ENCODE measurements at places on chromosomes 4 and X.

DNA sequence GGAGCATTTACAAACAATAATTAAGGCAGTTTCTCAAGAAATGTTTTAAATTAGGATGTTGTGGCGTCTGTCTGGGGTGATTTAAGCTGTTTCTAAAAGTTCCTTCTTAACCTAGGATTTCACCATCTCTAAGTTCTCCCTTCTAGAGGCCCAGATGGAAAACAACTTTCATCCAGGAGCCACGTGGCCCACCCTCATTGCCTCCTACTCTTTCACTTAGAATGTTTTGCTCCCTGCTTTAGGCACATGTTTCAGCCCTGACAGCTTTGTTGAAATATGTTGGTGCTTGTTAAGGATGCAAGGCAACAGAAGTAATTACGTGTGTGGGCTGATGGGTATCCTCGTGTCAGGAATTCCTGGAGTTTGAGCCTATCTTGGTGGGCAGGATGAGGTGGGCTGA is 131.3 kb downstream of the GUCY2F start:
- no peak for DNase-seq

DNA sequence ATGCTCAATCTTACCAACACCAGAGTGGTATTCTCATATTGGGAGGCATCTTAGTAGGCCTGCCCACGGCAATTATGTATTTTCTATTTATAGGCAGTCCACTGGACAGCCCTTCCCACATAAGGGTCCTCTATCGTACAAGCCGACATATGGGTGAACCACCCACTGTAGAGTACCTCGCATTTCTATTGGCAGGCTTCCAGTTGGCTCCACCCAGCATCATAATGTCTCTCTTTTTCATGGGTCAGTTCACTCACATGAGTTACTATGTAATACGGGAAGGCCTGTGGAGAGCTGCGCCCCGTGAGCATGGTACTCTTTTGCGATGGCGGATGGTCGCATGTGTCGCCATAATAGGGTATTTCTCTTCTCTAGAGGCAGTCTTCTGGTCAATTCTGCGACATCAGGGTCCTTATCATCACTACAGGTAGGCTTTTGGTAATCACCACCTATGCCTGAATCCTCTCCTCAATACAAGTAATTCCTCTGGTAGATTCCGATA is 29.4 kb upstream of the FOXR2 start:
- no peak for DNase-seq

DNA sequence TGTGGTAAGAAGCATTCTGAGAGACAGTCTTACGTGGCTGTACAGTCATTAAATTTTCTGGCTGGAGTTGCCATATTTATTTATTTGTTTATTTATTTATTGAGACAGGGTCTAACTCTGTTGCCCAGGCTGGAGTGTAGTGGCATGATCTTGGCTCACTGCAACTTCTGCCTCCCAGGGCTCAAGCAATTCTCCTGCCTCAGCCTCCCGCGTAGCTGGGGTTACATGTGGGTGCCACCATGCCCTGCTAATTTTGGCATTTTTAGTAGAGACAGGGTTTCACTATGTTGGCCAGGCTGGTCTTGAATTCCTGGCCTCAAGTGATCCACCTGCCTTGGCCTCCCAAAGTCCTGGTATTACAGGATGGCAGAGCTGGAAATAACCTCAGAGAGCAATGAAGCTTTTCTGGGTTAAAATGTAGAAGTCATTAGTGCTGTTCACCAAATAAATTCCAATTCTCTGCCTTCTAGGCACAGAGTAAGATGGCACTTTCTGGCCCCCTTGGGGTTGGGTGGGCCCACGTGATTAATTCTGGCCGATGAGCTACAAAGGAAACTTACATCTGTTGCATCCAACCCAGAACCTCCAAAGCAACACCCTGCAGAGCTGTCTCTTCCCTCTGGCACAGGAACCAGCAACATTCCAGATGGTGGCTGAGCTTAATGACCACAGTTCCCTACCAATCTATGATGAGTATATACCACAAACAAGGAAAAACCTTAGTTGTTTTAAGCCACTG is 4.5 kb downstream of the MRFAP1 start:
- DNase-seq: no peak

DNA sequence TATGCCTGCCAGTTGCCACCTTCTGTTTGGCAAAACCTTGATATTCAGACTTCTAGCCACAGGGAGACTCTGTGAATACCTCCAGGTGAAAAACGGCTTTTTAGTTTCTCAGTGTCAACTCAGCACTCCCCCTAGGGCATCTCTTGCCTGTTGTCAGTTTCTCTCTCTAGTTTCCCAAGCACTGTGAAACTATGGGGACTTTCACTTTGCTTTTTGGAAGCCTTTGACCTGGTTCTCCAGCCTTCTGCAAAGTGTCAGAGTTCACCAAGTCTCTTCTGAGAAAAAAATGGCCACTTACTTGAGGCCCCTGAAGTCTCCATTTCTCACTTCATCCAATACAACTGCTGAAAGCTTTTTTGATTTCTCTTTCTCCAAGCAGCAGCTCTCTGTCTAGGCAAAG is 521.5 kb downstream of the INPP4B start:
- no peak for DNase-seq

DNA sequence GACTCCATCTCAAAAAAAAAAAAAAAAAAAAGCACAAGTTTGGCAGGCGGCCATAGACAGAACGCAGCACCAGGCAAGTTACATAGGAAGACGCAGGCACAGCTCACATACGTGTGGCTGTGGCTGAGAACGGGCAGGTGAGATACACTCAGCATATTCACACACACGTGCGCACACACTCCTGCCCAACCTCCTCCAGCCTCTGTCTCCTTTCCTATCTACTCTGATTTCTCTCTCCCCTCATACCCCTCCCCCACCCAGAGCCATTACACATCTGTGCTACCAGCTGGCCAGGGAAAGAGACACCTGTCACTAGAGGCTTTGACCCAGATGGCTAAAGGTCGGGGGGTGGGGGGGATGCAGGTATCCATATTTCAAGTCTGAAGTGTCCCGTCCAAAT is 2.2 kb upstream of the SLC38A5 start:
- no peak for DNase-seq

GRCh38 chr4:174582463-174582862 is 60.2 kb upstream of the HPGD start:
- DNase-seq: no peak

GRCh38 chr4:31234494-31234893 is 514.3 kb downstream of the PCDH7 start:
- no peak for DNase-seq

DNA sequence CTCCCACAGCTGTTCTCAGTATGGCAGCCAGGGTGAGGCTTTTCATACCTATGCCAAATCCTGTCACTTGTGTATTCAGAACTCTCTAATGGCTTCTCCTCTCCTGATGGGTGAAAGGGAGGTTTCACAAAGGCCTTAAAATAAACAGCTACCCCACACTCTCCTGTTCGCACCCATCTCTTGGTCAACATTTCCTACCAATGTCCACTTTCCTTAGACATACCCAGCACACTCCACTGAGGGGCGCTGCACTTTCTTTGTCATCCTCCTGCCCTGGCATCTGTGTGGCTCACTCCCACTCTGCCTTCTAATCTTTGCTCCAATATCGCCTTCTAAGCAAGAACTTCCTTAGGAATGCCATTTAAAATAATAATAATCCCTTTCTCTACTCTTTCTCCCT is 313.3 kb downstream of the PPP3CA start:
- no peak for DNase-seq

DNA sequence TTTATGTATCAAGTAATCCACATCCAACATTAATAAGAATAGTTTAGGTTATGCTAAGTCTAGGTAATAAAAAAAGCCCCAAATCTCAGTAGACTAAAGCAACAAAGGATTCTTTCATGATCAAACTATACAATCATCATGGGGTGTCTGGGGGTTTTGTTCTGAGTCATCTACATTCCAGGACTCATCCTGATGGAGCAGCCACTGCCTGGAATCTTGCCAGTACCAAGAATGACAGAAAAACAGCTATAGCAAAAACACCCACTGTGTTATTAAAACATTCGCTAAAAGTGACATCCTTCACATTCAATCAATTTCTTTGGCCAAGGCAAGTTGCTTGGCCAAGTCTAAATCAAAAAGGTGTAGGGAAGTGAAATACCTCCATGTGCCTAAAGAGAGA is 3.9 kb upstream of the ARHGEF38 start:
- DNase-seq: no peak

DNA sequence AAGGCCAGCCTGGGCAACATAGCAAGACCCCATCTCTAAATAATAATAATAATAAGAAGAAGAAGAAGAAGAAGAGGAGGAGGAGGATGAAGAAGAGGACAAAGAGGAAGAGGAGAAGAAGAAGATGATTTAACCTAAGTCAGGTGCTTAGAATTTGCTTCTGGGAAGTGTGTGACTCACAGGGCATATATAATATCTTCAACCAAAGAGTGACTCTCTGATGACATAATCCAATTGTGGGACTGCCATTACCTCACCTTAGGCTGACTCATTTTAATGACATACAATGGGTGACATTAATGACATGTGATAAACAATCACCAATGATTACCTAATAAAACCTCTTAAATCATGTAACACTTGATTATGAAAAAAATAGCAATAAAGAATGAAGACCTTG is 32.7 kb upstream of the MBTPS2 start:
- no peak for DNase-seq

DNA sequence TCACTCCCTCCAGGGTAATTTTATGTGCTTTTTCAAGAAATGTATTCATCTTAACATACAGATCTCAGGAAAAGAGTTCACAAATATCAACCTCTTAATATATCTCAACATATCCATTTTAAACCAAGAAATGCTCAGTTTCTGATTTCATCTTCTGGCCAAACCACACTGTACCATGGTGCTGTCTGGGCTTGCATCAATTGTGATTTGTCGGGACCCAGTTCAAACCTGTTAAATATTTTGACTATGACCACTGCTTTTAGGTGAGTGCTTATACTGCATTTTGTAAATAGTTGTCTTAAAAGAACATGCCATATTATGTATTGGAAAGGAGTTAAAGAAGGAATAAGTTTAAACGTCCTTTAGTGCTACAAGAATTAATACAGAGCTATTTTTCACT is 352.1 kb downstream of the SPOCK3 start:
- DNase-seq: no peak

- DNase-seq: no peak
Observed at GRCh38 chr4:8016527-8016926, 76.9 kb upstream of the AFAP1 start.

DNA sequence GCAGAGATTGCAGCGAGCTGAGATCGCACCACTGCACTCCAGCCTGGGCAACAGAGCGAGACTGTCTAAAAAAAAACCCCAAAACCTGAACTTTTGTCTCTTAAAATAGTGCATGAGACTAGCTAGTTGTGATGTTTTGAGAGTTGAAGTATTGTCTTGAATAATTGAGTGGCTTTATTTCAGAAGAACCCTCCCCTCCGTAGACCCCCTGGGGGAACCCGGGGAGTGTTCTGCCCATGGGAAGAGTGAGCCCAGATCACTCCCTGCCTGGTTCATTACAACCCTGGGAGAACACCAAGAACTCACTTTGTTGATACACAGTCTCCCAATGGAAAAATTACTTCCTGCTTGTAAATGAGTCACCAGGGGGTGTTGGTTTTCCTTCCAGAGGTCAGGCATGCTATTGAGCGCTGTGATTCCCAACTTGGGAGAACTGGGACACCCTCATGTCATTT is 65.3 kb upstream of the SHISA3 start:
- no peak for DNase-seq

- no peak for DNase-seq
Observed at GRCh38 chr4:83283181-83283580, 1.4 kb downstream of the COQ2 start.

- peak; percentile 6 for DNase-seq
Observed at GRCh38 chrX:24081661-24082154, 27.0 kb downstream of the EIF2S3 start.

DNA sequence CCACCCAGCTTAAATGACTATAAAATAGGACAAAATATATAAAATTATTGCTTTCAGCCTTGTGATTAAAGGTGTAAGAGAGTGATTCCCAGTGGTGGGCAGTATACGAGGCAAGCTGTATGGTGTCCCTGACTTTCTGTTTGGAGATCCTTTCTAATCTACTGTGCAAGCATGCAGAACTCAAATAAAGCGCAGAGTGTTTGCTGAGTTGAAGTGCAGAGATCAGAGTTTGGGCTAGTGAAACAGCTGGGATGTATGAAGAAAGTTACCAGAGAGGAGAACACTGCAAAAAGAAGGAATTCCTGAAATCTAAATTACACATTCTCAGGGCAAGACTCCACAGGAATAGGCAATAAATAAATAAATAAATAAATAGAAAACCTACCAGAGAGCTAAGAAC is 218.5 kb upstream of the TLL1 start:
- DNase-seq: no peak

- no peak for DNase-seq
Observed at GRCh38 chrX:71367396-71367795, 1.2 kb downstream of the TAF1 start.

DNA sequence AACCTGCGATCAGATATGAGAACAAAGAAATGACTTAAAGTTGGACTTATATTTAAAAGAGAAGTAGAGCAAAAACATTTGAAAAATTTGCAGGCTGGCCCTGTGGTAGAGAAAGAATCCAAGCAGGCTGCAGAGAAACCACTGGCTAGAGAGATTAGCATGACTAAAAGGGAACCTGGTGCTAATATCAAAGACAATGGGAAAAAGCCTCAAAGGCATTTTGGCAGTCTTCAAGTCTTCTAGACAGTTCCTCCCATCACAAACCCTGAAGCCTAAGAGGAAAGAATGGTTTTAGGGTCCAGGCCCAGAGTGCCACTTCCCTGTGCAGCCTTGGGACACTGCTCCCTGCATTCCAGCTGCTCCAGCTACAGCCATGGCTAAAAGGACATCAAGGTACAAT is 33.4 kb downstream of the KCTD8 start:
- DNase-seq: no peak

GRCh38 chr4:25892796-25893195 is 21.2 kb upstream of the SMIM20 start:
- DNase-seq: no peak
